ENCODE measurements at places on chromosomes 16 and 17. TPM values are rescaled to one million over a fixed set of nuclear protein-coding genes. Genes with fewer than 3 reads are reported as not detected.

The PTX4 gene
- not detected for total RNA-seq

DNA sequence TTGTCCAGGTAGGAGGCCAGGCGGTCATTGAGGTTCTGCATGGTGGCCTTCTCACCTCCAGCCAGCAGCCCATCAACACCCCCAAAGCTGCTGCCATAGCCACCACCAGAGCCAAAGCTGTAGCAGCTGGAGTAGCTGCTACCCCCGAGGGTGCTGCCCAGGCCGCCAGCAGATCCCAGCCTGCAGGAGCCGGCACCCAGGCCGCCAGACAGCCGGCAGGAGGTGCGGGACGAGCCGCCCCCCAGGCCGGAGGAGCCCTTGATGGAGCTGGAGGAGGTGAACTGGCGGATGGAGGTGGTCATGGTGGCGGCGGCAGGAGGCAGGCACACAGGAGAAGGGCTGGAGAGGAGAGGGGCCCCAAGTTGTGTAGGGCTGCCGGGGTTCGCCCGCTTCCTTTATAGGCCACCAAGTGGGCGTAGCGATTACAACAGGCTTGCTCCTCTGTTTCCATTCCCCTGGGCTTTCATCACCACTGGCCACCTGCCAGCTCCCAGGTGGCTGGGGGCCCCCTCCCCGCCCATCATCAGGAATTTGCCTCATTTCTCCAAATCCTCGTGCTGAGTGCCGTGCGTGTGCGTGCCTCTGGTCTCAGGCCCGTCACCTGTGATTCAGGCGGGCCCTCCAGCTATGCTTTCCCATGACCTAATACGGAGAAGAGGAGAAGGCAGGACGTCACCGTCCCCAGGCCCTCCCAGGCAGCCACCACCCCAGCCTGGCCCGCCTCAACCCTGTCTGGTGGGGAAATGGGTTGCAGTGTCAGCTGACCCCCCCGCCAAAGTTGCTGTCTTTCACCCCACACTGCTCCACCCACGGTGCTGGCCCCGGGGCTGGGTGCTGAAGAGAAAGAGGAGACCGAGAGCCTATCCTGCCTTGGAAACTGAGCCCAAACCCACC lies at the start of gene KRT17:
Gene KRT17, minus strand, starts transcription at position 368 of the 894 bp plus-strand sequence. Its CDS starts 66 bp downstream, at position 302.
- no peak for DNase-seq

The GAST gene
- not detected for total RNA-seq

DNA sequence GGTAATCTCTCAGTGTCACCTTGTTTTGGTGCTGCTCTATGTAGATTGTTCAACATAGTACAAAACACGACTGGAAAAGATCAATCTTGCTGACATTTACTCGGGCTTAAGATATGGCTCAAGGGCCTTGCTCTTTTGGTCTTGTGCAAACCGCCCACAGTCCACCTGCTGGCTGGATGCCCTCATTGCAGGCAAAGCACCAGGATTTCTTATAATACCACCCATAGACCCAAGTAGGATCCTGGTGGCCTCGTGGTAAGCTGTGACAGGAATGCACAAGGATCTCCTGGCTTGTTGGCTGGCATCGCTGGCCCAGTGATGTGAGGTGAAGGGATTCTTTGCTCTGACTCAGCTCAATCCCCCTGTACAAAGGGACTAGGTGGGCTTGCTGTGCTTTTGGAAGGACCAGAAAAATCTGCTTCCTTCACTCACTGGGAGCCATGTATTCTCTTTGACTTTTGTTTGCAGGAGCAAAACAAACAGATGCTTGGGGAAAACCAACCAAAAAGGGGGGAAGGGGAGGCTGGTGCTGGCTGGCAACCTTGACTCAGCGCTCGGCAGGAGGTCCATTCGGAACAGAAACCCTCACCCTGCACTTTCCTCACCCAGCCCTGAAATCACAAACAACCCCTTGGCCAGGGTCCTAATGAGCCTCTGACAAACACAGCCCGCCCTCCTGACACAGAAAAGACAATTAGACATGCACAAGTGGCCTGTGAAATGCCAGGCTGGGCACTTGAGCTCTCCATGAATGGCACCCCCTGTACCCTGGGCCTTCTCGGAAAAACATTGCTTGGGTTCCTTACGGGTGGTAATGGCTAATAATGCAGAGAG lies 36.6 kb upstream of the MED9 start:
- DNase-seq = peak; percentile 78

- DNase-seq = no peak
These were observed 43.1 kb downstream of the GLG1 start for GRCh38 chr16:74563828-74564263.

DNA sequence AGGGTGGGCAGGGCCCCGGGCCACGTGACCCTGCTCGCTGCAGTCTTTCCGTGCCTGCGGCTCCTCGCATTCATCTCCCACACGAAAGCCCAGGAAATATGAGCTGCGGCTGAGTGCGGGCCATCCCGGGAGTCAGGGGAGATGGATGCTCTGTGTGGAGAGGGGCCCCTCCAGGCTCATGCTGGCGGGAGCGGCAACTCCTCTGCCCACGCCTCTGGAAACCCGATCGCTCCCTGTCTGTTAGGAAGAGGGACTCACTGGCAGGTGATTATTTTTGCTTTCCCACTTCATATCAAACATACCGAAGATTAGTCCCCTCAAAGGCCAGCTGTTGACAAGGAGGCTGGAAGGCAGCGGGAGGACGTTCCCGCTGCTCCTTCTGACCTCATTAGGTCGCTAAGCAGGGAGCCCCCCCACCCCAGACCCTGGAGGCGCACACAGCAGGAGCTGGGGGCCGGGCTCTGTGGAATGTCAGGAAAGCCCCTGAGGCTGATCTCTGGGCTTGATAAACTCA lies 228.5 kb downstream of the FOXL1 start:
- no peak for DNase-seq

- no peak for DNase-seq
These were observed 158.6 kb upstream of the CDC42EP4 start for GRCh38 chr17:73470316-73470826.

GRCh38 chr16:15953477-15953876 lies 4.1 kb downstream of the ABCC1 start:
- DNase-seq = no peak

The C1QTNF8 gene
- not detected for total RNA-seq
